ENCODE measurements at places on chromosomes 12 and 14. TPM values are rescaled to one million over a fixed set of nuclear protein-coding genes. Genes with fewer than 3 reads are reported as not detected.

KRT8 gene
- total RNA-seq: 16.2 TPM

GRCh38 chr14:58772794-58773620 is 135.2 kb downstream of the DACT1 start:
- DNase-seq: no peak

GRCh38 chr14:61753631-61754030 is 8.6 kb upstream of the SNAPC1 start:
- no peak for DNase-seq

DNA sequence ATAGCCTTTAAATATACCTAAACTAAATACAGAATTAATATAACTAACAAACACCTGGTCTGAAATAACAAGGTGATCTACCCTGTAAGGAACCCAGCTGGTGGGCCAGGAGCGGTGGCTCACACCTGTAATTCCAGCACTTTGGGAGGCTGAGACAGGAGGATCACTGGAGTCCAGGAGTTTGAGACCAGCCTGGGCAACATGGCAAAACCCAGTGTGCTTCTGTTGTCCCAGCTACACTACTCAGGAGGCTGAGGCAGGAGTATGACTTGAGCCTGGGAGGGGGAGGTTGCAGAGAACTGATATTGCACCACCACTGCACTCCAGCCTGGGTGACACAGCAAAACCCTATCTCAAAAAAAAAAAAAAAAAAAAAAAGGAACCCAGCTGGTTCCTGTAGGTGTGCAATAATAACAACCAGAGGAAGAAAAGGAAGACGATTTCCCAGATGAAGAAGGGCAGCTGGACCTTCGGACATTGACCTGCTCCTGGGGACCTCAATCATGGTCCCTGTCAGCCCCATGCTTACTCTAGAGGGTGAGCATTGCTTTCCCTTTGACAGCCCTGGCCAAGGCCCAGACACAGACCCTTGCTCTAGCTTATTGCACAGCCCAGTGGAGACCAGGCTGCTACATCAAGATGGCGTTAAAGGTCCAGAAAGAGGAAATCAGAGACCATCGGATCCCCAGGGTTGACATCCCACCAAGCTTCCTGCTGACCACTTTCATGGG is 5.4 kb downstream of the FOS start:
- no peak for DNase-seq

DNA sequence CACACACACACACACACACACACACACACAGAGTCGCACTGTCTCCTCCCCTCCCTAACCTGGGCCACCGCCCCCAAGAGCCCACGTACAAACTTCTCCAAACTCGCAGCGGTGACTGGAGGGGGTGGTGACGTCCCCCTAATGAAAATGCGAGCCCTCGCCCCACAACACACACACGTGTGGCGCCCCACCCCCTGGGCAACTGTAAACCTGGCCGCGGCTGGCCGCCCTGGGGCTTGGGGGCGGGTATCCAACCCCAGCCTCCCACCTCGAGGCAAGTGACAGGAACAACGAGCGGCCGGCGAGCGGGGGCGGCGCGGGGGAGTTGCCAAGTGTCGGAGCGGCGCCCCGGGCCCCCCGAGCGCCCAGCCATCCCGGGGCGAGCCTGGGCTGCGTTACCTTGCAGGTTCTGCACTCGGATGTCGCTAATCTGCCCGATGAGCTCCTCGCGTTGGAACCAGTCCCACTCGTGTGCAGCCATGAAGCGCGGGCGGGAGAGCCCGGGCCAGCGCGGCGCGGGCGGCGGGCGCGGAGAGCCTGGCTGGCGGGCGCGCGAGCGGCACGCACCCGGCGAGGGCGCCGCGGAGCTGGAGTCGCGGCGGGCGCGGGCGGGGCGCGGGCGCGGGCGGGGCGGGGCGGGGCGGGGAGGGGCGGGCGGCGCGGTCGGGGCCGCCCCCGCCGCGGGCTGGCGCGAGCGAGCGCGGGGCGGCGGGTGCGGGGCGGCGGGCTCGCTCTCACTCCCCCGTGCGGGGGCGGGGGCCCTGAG is at the start of gene CLMN:
Gene CLMN, minus strand, starts transcription at position 597 of the 766 bp plus-strand sequence. Its CDS starts 116 bp downstream, at position 481.
- DNase-seq: no peak

DNA sequence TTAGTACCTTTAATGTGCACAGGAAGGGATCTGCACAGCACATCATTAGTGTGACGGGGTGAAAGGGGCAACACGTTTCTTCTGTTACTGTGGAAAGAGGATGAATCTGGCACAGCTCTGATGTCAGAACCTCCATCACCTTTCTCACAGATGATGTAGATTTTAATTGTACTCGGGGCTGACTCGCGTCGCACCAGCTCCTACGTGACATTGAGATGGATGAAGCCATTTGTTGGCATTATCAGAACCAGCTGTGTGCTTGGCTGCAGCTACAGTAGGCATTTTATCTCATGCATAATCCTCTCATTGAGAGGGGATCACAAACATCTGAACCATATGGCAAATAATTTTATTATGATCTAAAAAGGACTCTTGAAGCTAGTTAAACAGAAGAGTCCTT is 173.6 kb downstream of the PDZRN4 start:
- DNase-seq: no peak

GRCh38 chr14:61076556-61076955 is 95.5 kb downstream of the SLC38A6 start:
- no peak for DNase-seq

GRCh38 chr14:22508150-22508457 is 80.9 kb downstream of the DAD1 start:
- no peak for DNase-seq

DNA sequence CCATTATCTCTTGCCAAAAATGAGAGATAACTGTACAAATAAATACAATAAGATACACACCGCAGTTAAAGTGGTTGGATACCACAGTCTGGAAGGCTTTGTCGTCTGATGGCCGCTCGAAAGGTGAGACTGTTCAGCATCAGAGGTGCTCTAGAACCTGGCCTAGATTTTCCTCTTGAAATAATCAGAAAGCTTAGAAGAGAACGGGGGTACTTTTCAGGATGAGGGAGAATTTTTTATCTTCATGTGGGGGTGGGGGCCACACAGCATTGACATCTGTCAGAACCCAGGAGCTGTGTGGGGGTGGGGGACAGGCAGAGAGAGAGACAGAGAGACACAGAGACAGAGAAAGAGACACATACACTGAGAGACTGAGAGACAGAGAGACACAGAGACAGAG is 90.5 kb downstream of the GALNT9 start:
- no peak for DNase-seq
